ENCODE measurements at places on chromosomes 11 and 22. TPM values are rescaled to one million over a fixed set of nuclear protein-coding genes. Genes with fewer than 3 reads are reported as not detected.

Gene CDCA5
- 1.2 TPM for total RNA-seq

Gene ABCG4
- total RNA-seq: 0.14 TPM

Gene USP2
- total RNA-seq: 0.09 TPM

Gene HEPN1
- not detected for total RNA-seq

Gene RIMBP3C
- total RNA-seq: 0.14 TPM

Gene MED19
- total RNA-seq: 13.7 TPM
